Right ventricle myocardium superior (tissue), 1 donor: ENCODE measurements at places on chromosomes 12 and 14.

GRCh38 chr12:50934981-50935807, 17.1 kb upstream of the HIGD1C start:
- DNase-seq: no peak

DNA sequence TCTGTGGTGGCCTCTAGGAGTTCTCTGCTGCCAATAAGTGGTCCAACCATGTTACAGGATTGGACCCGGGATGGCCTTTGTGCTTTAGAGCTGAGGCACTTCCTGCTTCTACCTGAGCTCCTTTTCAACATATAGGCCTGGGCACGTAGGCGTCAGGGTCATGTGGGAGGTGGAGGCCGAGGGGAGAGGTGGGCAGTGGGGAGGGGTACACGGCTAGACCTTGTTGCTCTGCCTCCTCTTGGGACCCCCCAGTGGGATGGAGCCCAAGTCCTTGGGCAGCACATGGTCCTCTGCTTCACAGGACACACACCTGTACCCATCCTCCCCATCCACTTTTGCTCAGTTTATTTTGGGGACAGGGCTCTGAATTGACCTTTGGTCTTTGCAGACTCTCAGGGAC, 7.4 kb downstream of the RBP5 start:
- DNase-seq: no peak

DNA sequence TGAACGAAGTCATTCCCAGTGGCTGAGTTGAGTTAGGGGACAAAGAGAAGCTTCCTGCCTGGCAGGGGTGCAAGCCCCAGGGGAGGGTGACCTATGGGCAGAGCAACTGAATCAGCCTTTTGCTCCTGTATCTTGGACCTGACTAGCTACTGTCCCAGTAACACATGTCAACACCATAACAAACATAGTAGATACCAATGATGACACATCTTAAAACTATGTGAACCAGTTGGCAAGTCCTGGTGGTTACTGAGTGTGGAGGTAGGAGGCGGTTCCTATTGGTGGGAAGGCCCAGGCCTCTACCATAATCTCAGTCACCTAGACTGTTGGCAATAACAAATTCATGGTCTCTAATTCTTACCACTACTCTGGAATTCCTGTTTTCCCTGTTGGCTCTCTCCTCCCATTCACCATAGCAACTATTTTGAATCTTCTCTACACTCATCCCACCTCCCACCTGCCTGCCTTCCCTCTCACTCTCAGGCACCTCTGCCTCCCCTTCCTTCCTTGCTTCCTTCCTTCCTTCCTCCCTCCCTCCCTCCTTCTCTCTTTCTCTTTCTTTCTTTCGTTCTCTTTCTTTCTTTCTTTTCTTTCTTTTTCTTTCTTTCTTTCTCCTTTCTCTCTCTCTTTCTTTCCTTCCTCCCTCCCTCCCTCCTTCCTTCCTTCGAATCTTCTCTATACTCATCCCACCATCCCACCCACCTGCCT, 8.1 kb upstream of the P2RX7 start:
- no peak for DNase-seq

GRCh38 chr12:107760207-107760808, 629 bp downstream of the PRDM4 start:
- peak; percentile 52 for DNase-seq
